Stimulated activated CD4-positive, alpha-beta T cell treated with anti-CD3 and anti-CD28 coated beads, Interleukin-4, amount 100 ng/mL, for 1 hour (primary cell): ENCODE measurements at places on chromosomes 13 and 19.

DNA sequence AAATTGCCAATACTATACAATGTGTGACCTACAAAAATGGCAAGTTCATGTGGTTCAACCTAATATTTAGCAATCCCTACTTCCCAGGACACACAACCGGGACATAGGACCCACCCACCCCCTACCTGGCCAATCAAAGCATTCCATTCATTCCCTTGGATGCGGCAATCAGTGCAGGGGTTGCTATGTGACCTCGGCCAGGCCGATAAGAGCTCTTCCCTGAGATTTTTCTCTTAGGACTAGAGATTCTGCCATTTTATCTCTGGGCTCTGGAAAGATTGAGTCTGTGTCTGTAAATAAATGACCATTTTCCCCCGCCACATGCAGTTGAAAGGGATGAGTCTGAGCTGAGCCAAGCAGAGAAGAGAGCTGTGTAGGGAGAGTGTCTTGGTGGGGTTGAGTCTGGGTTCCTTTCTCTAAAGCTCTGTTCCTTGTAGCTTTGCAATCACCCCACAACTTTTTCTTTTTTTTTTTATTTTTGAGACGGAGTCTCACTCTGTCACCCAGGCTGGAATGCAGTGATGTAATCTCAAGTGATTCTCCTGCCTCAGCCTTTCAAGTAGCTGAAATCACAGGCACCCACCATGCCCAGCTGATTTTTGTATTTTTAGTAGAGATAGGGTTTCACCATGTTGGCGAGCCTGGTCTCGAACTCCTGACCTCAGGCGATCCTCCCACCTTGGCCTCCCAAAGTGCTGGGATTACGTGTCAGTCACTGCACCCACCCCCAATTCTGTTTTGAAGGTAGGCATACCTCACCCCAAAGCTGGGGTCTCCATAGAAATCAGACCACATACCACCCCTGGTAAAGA lies 7.4 kb downstream of the IFNL1 start:
- DNase-seq = no peak

DNA sequence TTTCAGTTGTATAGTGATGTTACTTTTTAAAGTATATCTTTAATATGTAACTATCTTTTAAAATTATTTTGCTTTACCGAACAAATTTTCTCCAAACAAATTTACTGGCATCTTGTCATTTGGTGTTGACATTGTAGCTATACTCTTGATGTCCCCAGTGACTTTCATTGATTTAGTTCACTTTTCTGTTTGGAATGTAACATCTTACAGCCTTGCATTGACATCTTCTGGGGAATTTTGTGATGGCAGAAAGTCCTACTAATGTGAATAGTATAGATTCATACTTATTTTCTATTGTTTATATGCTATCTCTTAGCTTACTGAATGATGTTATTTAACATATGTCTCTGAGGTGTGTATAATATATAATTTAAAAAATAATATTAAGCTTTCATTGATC lies 800.9 kb upstream of the ATXN8OS start:
- DNase-seq = no peak

DNA sequence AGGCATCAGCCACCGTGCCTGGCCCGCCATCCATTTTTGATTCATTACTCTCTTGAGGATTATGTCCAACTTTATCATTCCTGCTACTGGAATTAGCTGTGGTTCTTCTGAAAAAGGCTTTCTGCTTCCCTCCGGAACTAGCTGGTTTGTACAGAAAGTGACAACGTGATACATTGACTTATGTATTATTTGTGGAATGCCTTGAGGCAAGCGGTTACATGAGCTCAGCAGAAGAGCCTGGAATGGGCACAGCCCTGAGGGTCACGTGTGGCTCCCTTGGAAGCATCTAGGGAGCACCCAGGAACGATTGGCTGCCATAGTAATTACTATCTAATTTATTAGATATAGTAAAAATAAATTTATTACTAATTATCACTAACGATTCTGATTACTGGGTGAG lies 14.4 kb upstream of the RETN start:
- no peak for DNase-seq

DNA sequence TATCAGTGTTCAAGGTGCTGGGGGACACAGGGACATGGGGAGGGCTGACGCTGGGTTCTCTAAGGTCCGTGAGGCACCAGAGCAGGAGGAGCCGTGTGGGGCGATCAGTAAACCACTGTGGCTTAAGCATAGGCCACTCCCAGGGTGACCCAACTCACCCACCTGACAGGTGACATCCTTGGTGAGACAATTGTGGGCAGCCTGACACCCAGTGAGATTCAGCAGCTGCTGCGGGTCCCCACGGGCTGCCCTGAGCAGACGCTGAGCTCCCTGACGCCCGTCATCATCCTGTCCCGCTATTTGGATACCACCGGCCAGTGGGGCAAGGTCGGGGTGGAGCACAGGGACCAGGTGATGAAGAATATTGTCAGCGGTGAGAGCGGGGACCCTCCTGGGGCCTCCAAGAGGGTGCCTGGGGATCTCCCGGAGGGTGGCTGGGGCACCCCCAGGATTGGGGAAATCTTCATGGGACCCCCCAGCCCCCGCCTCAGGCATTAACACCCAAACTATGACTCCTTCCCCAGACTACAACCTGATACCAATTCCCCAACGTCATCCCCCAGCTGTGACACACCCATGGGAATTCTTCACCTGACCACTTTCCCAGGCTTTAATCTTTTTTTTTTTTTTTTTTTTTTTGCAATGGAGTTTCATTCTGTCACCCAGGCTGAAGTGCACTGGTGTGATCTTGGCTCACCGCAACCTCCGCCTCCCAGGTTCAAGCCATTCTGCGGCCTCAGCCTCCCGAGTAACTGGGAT lies 33.3 kb upstream of the SHFL start:
- no peak for DNase-seq

- no peak for DNase-seq
Measured at GRCh38 chr13:43569658-43570057, 217.1 kb downstream of the ENOX1 start.

- no peak for DNase-seq
Measured at GRCh38 chr13:46032341-46032740, 20.2 kb downstream of the ZC3H13 start.

GRCh38 chr13:50080911-50081678 lies 65.9 kb downstream of the KCNRG start:
- peak; percentile 48 for DNase-seq

DNA sequence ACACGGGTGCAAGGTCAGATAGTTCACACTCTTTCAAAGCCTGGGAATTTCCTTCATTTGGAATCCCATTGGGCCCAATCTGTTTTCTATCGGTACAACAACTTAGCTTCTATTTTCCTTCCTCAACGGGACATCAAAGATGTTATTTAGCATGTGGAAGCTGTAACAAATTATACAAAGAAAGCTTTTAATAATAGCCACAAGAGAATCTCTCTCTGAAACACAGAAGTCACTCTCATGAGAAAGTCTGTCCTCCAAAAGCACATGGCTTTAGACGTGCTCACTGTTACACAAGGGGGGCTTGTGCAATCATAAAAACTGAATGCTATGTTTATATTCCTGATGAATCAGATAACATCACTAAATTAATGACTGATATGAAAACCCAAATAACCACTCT lies 28.9 kb upstream of the CYSLTR2 start:
- no peak for DNase-seq

DNA sequence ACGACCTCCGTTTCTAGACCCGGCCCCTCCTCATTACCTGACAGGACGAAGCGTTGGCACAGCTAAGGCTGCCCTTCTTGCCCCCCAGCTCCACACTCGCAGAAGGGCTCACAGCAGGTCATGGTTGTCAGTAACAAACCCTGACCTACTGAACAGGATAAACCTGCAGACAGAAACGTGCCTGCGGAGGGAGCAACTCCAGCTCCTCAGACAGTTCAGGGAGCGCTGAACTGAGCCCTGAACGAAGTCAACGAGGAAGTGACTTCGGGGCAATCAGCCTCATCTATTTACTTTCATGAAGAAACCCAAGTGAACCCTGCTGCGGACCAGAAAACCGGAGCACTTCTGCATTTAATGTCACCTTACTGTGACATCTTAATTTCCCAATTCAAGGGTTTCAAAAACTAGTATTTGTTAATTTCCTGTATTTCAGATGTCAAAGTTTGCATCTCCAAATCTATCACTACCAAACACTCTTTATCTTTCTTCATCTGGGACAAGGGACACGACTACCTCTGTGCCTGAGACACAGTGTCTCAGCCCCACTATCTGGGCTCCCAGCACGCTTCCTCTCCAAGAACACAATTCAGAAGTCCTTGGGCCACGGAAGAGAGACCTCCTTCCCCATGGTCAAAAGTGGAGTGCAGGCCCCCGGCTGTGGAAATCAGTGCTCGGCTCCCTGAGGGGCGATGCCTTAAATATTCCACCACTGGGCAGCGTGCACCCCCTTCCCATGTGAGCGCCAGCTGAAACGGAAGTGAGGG lies 40.2 kb downstream of the CARS2 start:
- DNase-seq = no peak

GRCh38 chr19:35512831-35513627 lies 420 bp downstream of the DMKN start:
- DNase-seq = no peak

DNA sequence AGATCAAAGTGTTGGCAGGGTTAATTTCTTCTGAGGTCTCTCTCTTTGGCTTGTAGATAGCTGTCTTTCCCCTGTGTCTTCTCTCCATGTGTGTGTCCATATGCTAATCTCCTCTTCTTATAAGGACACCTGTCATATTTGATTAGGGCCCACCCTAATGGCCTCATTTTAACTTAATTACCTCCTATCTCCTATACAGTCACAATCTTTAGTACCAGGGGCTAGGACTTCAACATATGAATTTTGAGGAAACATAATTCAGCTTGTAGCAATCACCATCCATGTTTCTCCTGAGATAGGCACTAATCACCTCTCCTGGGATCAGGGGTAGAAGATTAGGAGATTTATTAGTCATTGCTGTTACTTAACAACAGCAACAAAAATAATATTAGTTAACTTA lies 196.1 kb upstream of the RXFP2 start:
- DNase-seq = no peak

GRCh38 chr19:10334588-10335351 lies 1.4 kb upstream of the RAVER1 start:
- DNase-seq = peak; percentile 49

GRCh38 chr13:60787083-60787482 lies 390.1 kb downstream of the TDRD3 start:
- no peak for DNase-seq

DNA sequence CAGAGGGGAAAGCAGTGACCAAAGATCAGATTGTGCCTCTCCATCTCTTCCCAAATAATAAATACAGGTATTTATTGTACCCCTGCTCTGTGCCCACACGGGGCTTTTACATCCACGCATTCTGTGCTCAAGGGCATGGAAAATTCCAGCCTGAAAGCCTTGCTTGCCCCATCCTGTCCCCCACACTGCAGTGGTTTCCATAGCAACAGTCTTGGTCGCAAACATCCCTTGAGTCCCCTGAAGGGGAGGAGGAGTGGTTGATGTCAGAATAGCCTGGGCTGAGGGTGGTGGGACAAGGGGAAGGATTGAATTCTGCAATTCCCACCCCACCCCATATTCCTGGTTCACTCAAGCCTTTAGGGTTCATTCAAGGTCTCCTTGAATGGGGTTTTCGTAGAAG lies 41.0 kb upstream of the USP29 start:
- DNase-seq = no peak

GRCh38 chr19:1360126-1360817 lies 23.4 kb upstream of the NDUFS7 start:
- DNase-seq = no peak

GRCh38 chr19:27776020-27776419 lies 1436.9 kb downstream of the UQCRFS1 start:
- no peak for DNase-seq

DNA sequence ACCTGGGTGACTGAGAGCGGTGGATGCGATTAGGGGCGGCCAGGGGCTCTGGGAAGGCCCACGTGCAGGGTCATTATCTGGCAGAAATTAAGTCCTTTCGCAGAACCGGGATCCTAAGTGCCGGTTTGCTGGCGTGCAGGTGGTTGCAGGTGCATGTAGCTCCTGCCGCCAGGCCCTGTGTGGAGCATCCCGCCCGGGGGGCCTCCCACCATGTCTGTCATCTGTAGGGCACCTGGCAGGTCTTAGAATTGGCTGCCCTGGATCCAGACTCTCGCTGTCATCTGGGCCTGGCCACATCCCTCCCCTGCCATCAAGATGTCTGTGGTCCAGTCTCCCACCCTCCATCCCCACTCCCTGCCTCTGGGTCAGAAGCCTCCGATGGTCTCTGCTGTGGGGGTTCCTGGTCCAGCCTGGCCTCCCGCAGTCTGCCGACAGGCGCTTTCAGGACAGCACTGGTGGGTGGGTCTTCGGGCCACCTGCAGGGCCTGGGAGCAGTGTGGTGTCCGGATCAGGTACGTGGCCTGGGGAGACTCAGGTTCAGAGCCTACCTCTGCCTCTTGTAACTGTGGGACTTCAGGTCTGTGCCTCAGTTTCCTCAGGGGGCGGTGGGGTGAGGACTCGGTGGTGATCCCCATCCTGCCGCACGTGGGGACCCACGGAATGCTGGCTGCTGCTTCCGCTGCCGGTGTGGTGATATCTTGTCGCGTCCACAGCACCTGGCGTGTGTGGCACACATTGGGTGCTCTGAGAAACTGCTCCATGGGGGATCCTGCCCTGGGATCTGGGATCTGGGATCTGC lies 5.4 kb downstream of the GNA11 start:
- DNase-seq = no peak

- DNase-seq = no peak
Measured at GRCh38 chr19:13121551-13122274, 3.6 kb downstream of the NACC1 start.

DNA sequence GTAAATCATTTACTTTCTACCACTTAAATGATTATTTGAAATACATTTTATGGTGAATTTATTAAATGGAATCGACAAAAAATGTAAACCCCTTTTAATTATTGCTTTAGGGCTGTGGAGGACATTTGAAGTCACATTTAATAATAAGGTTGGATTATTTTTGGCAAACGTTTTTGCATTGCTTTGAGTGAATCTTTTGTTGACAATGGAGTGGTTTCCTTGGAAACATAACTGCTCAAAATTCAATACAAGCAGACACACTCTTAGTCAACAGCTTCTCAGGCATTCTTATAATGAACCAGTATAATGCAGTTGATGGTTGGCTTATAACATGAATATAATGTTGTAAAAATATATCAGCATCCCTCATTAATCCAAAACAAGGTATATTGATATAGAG lies 104.7 kb downstream of the DCLK1 start:
- no peak for DNase-seq

- DNase-seq = no peak
Measured at GRCh38 chr19:33998302-33998701, 174.0 kb upstream of the LSM14A start.

DNA sequence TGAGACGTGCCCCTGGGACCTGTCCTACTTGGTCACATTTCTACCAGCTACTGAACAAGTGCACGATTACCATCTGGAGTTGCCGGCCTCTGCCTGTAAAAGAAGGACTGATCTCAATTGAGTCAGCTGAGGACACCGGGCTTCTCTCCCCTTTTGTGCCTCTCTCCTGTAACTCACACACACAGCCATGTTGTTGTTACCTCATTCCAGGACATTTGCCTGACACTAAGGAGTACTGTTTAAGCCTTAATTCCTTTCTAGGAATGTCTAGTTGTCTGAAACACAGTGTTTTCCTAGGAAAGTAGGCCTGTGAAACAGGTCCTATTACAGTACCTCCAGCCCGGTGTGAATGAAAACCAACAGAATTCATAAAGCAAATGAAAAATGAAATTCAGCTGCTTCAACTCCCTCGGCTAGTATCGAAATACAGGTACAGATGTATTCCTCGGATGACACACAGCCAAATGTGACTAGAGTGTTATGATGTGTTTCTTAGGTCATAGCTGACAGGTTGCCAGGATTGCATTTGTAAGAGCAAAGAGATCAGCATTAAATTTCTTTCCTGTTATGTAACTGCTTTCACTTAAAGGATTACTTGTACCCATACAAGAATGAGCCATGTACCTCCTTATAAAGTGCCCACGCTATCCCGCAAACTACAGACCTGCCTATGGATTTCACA lies 152.0 kb upstream of the IRS2 start:
- no peak for DNase-seq
